ENCODE measurements at places on chromosomes 13 and 19.

DNA sequence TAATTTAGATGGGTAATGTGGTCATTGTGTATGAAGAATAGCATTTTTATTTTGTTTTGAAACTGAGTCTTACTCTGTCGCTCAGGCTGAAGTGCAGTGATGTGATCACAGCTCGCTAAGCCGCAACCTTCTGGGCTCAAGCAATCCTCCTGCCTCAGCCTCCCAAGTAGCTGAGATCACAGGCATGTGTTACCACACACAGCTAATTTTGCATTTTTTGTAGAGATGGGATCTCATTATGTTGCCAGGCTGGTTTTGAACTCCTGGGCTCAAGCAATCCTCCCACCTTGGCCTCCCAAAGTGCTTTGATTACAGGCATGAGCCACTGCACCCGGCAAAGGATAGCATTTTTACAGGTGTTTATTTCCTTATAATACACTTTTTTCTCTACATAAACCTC is 36.6 kb downstream of the SERTM1 start:
- no peak for DNase-seq

DNA sequence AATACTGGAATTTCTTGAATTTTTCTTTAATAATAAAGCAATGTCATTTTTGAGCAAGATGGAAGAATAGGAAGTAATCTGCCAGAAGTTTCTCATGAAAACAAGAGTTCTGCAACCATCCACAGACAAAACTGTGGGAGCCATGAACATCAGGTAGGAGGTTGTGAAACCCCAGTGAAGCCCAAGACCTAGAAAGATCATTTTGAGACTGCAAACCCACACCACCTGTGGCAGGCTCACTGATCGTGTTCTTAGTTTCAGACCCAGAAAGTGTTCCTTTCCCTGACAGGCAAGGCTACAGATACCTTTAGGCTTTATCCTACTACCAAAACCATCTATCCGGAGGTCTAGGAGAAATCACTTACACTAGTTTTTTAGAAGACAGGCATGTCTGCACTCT is 2189.8 kb upstream of the PCDH20 start:
- no peak for DNase-seq

DNA sequence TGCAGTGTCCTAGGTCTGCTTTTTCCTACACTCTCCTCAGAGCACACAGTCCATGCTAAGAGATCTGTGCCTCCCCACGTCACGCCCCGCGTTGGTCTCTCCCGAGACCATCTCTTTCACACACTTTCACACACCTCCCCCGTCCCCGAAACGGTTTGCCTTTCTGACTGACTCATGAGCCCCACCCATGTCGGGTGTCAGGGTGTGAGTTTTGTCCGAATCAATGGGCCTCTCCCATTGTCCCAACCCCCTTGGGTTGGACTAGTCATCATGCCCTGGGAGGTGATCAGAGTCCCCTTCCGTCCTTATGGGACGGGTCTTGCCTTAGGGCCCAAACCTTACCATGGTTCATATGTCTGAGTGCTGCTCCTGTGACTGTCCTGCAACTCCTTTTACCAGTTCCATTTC is 214.0 kb upstream of the HTR2A start:
- no peak for DNase-seq

GRCh38 chr19:2650515-2650914 is 52.0 kb downstream of the GNG7 start:
- DNase-seq: no peak

GRCh38 chr19:15218501-15218900 is 13.7 kb downstream of the EPHX3 start:
- DNase-seq: no peak

DNA sequence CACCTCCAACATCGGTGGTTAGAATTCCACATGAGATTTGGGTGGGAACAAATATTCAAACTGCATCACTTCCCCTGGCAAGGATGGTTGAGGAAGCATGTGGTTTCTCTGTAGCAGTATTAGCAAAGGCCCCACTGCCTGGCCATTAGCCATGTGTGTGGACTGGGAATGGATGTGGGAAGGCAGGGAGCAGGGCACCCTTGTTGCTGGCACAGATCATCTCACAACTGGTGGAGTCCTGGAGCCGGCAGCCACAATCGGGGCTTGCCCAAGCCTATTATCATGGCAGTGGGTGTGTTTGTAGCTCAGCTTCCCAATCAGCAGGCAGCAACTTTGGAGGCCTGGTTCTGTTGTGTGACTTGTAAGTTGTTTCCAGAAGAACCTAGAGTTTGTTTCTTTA is 391.9 kb downstream of the DLEU7 start:
- DNase-seq: no peak

DNA sequence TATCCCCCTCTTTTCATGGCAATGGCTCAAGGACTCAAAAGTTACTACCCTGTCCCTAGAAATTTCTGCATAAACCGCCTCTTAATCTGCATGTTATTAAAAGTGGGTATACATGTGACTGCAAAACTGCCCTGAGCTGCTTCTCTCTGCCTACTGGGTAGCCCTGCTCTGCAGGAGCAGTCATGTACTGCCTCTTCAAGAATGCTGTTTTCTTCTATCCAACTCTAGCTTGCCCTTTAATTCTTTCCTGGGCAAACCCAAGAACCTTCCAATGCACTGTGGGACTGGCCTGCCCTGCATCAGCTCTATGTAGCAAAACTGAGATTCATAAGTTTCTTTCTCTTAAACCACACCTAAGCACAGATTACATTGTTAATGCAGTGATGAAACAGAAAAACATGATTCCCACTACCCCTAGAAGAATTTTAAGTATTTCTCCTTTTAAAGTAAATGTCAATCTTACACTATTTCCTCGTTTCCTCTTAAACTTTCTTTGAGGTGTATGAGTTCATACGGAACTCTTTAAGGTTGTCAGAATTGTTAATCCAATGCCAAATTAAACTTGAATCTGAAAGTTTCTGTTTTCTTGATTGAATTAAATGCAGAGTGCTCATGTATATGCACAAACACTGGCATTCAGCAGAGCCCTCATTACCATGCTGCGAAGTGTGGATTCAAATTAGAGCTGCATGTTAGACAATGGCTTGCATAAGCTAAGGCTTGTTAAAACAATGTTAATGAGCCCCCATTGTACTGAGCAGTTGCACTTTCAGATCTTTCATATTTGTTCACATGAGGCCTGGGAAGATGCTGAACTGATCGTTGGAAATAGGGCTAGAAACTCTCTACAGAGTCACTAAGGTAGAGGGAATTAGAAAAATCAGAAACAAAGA is 669.9 kb upstream of the PCDH20 start:
- no peak for DNase-seq

GRCh38 chr13:46355901-46356590 is 31.0 kb downstream of the RUBCNL start:
- DNase-seq: no peak

- DNase-seq: no peak
Measured at GRCh38 chr13:41603917-41604316, 146.6 kb downstream of the RGCC start.

GRCh38 chr19:7924241-7924640 is 1.7 kb downstream of the CTXN1 start:
- no peak for DNase-seq

DNA sequence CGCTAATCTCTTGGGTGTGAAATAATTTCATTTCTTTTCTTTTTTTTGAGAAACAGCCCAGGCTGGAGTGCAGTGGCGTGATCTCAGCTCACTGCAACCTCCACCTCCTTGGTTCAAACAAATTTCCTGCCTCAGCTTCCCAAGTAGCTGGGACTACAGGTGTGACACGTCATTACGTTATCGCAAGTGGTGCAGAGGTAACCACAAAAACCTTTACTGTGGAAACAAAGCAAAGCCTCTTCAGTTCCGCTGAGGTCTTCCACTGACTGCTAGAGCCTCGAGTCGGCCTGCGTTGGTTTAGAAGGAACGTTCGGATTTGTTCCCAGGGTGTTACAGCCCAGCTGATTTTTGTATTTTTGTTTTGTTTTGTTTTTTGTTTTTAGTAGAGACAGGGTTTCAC is 2.0 kb upstream of the ZNF784 start:
- no peak for DNase-seq

DNA sequence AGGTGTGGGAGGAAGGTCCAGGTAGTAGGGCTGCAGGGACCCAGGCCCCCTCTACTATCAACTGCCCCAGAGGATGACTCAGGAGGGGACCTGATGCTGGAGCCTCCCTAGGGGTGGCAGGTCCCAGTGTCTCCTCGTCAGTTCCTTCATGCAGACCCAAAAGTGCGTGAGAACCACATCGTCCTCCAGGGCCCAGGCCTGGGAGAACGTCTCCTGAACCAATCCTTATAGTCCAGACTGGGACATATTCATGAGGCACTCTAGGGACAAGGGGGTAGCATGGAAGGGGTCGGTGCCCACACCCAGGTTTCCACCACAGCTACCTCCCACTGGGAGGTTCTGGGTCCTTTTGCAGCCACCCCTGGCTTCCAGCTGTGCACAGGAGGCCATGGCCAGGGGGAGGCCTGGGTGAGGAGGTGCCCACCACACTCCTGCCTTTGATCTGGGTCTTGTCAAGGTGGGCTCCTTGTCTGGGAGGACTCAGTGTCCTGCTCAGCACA is 38.0 kb upstream of the TPM4 start:
- DNase-seq: no peak

DNA sequence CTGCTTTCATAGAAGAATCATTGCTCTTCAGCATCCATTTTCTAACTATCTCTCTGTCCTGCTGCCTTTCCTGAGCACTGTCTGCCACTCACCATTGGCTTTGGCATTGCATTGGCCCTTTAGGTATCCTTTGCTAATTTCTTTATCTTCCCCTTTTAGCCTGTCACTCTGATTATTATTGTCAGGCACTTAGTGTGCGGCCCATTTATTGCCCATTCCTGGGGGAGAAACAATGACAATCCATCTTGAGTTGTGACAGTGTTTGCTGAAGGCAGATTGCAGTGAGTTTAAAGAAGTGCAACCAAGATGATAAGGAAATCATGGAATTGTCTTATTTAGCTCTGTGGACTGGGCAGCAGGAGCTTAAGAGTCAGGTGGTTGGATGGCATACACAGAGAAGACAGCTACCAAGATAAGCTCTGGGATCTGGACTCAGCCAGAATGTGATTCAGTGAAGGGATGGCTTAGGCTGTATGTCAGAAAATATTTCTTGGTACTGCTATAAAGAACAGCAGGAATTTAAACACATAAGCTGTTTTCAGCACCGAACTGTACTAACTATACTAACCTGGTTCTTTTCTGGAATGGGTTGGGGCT is 25.3 kb downstream of the B3GLCT start:
- no peak for DNase-seq
